ENCODE measurements at places on chromosomes 12 and 14.

- no peak for DNase-seq
These were observed 455.6 kb downstream of the CCDC91 start for GRCh38 chr12:28645891-28646290.

- no peak for DNase-seq
These were observed 197.1 kb downstream of the ATP23 start for GRCh38 chr12:58138424-58138823.

DNA sequence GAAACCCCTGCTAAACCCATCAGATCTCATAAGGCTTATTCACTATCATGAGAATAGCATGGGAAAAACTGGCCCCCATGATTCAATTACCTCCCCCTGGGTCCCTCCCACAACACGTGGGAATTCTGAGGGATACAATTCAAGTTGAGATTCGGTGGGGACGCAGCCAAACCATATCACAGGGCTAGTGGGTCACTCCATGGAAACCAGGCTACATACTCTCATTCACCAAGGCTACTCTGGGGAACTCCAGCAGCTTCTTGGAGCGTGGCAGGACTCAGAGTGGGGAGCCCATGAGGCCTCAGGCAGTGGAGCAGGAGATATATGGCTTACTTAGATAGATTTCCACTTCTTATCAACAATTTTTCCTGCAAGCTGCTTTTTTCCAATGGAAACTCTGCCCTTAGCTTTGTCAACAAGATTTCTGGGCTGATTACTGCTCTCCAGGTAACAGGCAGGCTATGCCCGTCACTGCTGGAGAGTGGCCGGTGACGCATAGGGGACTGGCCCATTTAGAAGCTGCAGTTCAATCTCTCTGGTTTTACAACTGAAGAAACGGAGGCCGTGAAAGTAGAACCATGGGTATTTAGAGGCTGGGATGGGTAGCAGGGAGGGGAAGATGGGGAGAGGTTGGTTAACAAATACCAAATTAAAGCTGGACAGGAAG, 16.5 kb downstream of the VDR start:
- DNase-seq = no peak

GRCh38 chr12:32618115-32618514, 61.0 kb upstream of the DNM1L start:
- no peak for DNase-seq

DNA sequence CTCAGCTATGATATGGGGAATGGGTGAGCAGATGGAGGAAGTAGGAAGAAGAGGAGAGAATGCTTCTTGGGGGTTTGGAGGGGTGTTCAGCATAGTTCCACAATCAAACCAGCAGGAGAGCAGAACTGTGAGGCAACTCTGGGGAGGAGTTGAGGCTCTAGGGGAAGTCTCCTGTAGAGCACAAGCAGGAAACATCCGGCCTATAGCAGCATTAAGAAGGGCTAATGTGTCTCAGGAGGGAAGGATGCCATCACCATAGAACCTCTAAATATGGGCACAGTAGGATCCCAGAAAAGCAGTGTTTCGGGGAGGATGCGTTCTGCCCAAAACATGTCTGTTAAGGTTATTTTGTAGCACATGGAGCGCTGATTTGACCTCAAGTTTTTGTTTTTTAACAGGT, 8.4 kb upstream of the SALL2 start:
- DNase-seq = no peak

DNA sequence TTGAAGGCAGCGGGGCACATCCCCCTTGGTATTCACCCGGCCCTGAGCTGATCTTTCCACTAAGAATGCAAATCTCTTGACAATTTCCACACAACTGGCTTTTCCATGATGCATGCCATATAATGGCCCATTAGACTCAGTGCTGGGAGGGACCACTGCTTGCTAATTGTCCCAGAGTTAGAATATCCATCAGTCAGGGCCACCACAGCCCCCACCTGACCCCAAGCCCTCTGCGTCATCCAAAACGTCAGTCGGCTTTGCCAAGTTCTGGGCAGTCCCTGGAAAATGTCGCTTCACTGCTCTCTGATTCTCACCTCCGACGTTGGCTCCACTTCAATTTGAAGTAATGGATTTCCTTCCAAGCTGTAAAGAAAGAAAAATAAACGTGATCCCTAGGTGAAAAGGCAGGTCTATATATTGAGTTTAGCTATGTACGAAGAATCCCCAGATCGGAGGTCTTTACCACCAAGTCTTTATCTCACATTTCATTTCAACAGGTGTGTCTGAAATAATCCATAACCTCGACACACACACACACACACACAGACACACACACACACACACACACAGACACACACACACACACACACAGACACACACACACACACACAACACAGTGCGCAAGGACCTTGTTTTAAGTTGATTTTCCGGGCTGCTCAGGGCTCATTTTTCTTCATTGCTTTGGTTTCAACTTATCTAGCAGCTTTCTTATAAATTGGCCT, 165.5 kb upstream of the NOS1 start:
- DNase-seq = no peak

GRCh38 chr12:121697093-121697698, 15.4 kb upstream of the TMEM120B start:
- DNase-seq = peak; percentile 51

DNA sequence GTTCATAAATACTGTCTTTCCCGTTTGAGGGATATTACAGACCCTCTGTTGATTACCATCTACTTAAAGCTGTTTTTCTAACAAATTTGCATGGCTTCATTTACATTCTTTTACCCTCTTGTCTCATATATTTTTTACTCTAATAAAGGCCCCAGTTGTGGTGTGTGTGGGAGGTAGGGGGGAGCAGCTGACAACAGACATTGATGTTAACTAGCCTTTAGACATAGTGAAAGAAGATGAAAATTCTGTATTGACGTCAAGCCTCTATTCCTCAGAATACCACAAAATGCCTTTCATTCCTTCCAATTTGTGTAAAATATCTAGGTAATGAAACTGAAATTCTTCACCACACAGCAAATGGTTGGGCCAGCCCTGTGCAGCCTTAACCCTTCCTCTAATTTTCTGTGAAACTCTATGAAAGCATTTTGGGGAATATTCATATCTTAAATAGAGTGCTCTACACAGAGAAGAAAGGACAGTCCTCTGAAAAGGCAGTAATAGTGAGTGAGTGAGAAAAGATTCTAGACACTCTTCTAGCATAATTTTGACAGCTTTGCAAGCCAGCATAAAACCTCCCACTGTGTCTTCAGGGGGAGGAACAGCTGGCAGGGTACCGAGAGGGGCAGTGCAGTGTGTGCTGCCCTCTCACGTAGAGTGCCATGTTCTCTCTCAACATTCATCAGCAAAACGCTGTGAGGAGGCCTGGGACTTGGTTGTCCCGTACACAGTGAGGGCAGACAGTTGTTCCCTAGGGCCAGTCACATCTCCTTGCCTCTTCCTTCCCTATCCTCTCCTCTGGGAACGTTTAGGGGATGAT, 20.1 kb upstream of the CERS5 start:
- no peak for DNase-seq

DNA sequence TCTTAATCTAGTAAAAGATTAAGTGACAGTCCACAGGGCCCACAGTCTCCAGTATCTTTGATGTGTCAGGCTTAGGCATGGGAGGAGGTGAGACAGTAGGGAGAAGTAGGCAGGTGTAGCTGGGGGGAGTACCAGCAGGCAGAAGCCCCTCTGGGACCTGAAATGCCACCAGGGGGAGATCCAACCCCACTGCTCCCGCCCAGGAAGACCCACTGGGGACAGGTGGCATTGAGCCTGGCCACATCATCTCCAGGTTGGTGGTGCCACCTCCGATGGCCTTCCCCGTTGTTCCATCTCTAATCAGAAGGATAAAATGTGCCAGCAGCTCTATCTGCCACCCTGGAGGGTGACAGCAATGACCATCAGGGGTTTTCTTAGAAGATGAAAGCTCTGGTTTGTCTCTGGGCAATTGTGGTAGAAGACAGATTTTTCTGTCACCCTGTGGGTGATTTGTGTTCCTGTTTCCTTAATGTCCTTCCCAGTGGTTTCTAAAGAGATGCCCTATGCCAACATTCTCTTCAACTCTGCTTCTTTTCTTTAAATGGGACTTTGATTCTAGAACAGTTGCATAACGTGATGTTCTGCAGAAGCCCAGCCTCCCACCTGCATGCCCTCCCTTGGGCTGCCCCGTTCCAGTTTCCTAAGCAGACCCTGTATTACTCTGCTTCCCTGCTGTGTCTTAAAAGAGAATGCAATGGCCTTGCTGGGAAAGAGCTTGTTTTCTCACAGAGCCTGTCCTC, 12.3 kb upstream of the SERPINA12 start:
- no peak for DNase-seq

DNA sequence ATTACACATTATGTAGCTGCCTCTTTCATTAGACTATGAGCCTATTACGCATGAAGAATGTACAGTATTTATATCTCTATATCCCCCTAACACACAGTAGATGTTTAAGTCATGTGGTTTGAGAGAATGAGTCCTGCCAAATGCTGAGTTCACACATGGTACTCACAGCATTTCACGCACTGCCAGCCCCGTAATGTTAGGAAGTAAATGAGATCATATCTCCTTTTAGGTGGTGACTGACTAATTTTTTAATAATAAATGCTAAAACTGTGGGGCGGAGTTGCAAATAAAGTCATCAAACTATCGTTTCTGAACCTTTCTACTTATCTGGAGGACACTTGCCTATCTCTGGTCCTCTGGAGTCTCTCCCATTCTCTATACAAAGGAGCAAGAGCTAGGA, 343.8 kb downstream of the ADAMTS20 start:
- no peak for DNase-seq

GRCh38 chr14:24243336-24243836, 963 bp upstream of the TINF2 start:
- no peak for DNase-seq

DNA sequence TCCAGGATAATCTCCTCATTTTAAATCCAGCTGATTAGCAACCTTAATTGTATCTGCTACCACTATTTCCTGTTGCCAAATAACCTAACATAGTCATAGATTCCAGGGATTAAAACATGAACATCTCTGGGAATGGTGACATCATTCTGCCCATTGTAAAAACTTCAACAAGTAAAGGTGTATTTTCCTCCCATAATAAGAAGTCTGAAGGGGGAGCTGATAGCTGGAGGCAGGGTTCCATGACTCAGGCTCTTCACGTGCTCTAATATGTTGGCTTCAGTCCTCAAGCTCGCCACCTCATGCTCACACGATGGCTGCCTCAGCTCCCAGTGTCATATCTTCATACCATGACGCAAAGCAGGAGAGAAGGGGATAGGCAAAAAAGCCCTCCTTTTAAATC, 172.0 kb upstream of the VASH1 start:
- DNase-seq = no peak

DNA sequence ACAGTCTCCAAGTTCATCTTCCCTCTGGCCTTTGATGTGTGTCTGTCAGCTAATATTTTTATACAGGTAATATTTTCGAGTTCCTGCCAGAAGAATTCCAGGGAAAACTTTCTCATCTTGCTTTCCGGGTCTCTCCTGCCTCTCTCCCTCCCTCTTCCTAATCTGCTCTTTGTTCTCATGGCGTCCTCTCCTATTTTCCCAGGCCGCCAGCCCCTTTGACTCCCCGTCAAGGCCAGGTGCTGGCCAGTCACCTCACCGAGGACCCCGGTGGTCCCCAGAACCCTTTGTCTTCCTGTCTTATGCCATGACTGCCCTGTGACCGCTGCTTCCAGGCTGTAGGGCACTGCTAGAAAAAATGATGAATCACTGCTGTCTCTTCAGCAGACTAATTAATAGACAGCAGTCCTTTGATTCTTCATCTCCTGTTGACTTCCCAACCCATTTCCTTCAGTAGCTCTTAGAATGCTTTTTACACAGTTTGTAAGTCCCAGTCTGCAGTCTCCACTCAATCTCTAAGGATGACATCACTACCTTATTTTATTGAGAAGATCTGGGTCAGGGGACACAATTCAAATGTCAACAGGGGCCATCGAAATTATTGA, 40.7 kb downstream of the PPFIBP1 start:
- DNase-seq = no peak

GRCh38 chr12:31000751-31001150, 72.9 kb upstream of the DDX11 start:
- no peak for DNase-seq

- DNase-seq = peak; percentile 82
These were observed 24.0 kb downstream of the FGF6 start for GRCh38 chr12:4421590-4422031.

GRCh38 chr14:34355584-34356263, 106.3 kb downstream of the SPTSSA start:
- DNase-seq = peak; percentile 26

DNA sequence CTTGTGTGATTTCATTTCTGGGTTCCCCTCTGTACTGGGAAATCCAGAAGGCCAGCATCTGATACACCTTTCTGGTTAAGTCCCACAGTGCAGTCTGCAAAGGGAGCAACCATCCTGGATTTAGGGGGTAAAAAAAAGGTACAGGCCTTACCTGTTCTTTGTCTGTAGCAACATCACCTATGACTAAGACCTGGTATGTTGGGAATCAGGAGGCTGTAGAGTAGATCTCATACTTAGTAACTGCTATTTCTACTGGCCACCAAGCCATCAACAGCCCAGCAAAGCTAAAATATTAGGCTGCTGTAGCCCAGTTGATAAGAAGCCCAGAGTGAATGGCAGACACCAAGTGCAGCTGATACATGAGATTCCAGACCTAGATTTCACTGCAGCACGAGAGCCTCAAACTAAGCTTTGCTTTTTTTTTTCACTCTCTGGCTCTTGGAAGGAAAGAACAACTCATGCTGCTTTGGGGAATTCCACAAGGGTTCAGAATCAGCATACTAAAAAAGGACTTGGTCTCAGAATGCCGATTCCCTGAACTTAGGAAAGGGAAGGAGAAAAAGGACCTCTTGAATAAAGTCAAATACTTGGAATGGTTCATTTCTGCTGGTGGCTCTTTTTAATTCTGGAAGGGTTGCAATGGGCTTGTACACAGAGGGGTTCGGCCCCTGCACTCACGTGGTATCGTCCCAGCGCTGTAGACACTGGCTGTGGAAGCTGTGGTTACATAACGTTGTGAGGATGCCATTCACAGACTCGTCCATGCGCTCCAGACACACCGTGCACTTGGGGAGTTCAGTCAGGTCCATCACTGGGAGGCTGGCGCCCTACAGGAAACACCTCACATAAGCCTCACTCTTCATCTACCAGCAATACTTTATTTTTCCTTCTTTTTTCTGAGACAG, 20.5 kb downstream of the BRAP start:
- no peak for DNase-seq

DNA sequence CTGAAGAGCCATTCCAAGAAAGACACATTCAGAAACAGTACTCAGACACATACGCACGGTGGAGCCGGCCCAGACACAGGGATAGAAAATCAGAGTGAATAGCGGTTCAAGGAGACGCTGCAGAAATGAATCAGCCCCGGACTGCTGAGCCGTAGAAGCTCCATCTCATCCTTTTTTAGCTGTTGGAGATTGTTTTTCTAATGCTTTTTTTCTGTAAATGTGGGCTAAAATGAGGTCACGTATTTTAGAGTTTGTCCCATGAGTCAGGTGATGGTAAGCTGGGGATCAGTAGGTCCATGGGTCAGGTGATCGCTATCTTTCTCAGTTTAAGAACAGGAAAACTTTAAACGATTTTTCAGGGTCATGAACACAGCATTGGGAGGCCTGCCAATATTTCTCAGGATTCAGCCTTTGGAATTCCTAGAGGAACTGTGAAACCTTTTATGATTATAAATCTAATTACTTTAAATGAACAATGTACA, 202.4 kb downstream of the ITPR2 start:
- no peak for DNase-seq

GRCh38 chr14:20680363-20680762, 4.0 kb upstream of the RNASE4 start:
- no peak for DNase-seq

GRCh38 chr12:6745741-6746525, 7.0 kb downstream of the MLF2 start:
- no peak for DNase-seq
